Effector memory CD4-positive, alpha-beta T cell (primary cell): ENCODE measurements at places on chromosomes 12 and 14.

DNA sequence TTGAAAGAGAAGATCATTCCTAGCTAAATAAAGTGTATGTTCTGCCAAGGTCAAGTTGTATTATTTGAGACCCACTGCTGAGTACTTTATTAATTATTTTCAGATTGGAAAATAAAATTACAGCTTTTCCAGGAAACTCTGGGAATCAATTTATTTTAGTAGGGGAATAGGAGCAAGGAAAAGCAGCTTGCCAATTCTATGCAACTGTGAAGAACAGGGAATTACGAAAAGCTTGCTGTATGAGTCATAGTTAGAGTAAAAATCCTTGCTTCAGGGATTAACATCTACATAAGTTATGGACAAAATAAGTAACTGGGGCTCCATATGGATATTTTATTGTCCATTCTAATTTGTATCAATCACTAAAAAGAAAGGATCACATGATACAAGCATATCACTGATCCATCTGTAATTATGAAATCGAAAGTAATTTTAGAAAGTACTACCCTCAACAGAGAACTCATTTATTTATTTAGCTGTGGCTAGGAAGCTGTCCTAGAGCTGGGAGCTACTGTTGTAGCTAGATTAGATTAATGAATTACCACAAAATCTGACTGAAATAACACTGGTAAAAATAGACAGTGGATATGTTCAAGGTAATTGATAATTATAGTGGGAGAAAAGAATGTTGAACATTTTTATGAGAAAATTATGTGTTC is 303.5 kb upstream of the NPAS3 start:
- no peaks in the 10 kb centered on the region for H3K4me1 ChIP-seq
- no peaks in the 10 kb centered on the region for H3K27me3 ChIP-seq
- H3K4me3 ChIP-seq = no peak overlapping the region
- H3K36me3 ChIP-seq = no peaks in the 10 kb centered on the region

DNA sequence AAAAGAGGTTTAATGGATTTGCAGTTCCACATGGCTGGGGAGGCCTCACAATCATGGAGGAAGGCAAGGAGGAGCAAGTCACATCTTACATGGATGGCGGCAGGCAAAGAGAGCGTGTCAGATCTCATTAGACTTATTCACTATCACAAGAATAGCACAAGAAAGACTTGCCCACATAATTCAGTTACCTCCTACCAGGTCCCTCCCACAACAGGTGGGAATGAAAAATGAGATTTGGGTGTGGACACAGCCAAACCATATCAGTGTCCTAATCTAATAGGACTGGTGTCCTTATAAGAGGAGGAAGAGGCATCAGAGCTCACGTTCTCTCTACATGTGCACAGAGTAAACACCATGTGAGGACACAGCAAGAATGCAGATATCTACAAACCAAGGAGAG is 25.9 kb downstream of the DYRK2 start:
- peaks cover 4% of the 10 kb centered on the region for H3K4me1 ChIP-seq
- DNase-seq = no peak
- H3K4me3 ChIP-seq = no peak overlapping the region
- peaks cover 3% of the 10 kb centered on the region for H3K36me3 ChIP-seq

DNA sequence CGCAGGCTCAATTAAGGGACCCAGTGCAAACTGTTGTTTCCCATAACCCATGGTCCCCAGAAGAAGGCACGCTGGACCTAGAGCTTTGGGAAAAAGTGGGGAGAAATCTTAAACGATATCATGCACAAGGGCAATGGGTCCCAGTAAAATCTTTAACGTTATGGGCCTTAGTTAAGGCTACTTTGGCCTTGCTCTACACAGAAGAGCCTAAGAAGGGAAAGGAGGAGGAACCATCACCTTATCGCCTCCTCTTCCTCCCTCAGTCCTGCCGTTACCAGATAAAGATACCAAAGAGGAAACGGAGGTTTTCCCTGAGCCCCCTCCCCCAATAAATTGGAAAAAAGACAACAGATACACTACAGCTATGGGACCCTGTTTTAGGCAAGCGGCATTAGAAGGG is 116.9 kb downstream of the PPHLN1 start:
- no peaks in the 10 kb centered on the region for H3K27me3 ChIP-seq
- H3K36me3 ChIP-seq = peaks cover 55% of the 10 kb centered on the region
- H3K27ac ChIP-seq = no peak overlapping the region
- H3K4me1 ChIP-seq = no peaks in the 10 kb centered on the region
- H3K4me3 ChIP-seq = no peak overlapping the region
- no peak for DNase-seq

DNA sequence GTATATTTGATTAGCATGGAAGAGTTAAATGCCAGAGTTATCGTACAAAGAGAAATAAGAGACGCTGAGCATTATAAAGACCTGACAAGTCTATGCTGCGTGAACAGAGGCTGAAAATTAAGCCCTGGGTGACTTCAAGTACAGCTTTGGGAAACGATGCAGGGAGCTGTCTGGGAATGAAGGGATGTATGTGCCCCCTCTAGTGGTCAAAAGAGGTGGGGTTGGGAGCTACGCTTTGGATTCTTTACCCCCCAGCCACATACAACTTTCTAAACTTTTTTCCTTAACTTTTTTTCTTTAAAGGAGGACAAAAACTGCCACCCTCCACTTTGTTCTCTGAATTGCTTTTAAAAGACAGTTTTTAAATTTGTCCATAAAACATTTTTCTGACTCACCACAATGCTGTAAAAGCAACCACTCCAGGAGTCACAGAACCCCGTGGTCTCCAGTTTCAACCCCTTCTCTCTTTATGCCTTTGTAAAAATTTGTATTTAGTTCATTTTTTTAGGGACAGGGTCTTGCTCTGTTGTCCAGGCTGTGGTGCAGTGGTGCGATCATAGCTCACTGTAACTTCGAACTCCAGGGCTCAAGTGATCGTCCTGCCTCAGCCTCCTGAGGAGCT is 59.4 kb downstream of the ZNF664 start:
- DNase-seq = no peak
- H3K4me3 ChIP-seq = no peak overlapping the region
- H3K4me1 ChIP-seq = no peaks in the 10 kb centered on the region

GRCh38 chr12:70080566-70080965 is 162.7 kb upstream of the CNOT2 start:
- H3K36me3 ChIP-seq = no peaks in the 10 kb centered on the region
- no peaks in the 10 kb centered on the region for H3K4me1 ChIP-seq
- H3K27me3 ChIP-seq = no peaks in the 10 kb centered on the region
- no peak for DNase-seq
- no peak overlapping the region for H3K4me3 ChIP-seq

- DNase-seq = no peak
- H3K27me3 ChIP-seq = no peaks in the 10 kb centered on the region
Observed at GRCh38 chr12:132955094-132956010, 754 bp downstream of the ZNF605 start.
